Progenitor cell of endocrine pancreas (in vitro differentiated cells): ENCODE measurements at places on chromosomes 7 and 10. TPM values are rescaled to one million over a fixed set of nuclear protein-coding genes. Genes with fewer than 3 reads are reported as not detected.

The PCGF6 gene
- 13.4 and 14.0 TPM in 2 replicates for total RNA-seq

- no peak overlapping the region for H3K4me3 ChIP-seq
- DNase-seq: no peak
- H3K27ac ChIP-seq: no peak overlapping the region
- H3K27me3 ChIP-seq: no peaks in the 10 kb centered on the region
Observed at GRCh38 chr7:136104269-136104603, 127.1 kb upstream of the MTPN start.

GRCh38 chr10:100109670-100110069 is 28.0 kb upstream of the CPN1 start:
- H3K4me1 ChIP-seq: peaks cover 3% of the 10 kb centered on the region
- no peak for DNase-seq
- no peak overlapping the region for H3K4me3 ChIP-seq

The NUTM2B gene
- total RNA-seq: 1.4 and 1.9 TPM in 2 replicates

The ARHGEF5 gene
- total RNA-seq: 42.9 and 46.6 TPM in 2 replicates
